SJSA1 (cell line): ENCODE measurements at places on chromosomes 5 and 9.

GRCh38 chr9:69140123-69140735 is 33.8 kb upstream of the TJP2 start:
- DNase-seq, result peak; percentile 6

- no peak for DNase-seq
Observed at GRCh38 chr9:34430843-34431437, 27.4 kb downstream of the FAM219A start.

GRCh38 chr5:135322271-135322670 is 76.8 kb downstream of the MACROH2A1 start:
- DNase-seq, result no peak

DNA sequence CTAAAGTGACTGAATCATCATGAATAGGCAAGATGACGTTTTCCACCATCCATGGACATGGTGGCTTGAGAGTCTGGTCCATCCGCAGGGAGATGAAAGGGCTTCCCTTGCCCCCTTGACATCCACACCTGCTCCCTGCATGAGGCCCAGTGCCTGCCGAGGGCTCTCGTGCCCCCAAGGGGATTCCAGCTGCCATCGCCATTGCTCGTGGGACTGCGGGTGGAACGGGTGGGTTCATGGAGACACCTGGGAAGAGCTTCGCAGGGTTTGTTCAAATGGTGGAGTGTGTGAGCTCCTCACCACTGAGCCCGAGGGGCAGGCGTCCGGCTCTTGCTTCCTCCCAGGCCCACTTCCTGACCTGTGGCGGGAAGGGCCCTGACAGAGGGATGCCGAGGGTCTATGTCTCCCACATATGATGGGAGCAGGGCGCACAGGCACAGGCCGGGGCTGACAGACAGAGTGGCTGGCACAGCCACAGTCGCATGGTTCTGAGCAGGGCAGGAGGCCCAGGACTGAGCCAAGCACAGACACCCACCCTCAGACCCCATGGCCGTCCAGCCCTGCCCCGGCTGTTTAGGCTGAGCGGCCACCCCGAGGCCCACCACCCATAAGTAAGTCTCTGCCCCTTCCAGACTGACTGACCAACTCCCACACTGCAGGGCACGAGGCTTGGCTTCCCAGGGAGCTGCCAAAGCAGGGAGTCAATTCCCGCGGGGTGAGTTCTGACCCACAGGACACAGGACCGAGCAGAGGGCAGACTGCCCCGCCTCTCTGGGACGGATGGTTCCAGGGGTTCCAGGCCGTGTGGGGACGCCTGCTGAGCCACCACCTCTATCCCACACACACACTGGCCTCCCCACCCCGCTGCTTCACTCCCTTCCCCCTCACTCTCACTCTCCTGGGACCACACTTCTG is 70.0 kb upstream of the PPP1R26 start:
- DNase-seq, result no peak

DNA sequence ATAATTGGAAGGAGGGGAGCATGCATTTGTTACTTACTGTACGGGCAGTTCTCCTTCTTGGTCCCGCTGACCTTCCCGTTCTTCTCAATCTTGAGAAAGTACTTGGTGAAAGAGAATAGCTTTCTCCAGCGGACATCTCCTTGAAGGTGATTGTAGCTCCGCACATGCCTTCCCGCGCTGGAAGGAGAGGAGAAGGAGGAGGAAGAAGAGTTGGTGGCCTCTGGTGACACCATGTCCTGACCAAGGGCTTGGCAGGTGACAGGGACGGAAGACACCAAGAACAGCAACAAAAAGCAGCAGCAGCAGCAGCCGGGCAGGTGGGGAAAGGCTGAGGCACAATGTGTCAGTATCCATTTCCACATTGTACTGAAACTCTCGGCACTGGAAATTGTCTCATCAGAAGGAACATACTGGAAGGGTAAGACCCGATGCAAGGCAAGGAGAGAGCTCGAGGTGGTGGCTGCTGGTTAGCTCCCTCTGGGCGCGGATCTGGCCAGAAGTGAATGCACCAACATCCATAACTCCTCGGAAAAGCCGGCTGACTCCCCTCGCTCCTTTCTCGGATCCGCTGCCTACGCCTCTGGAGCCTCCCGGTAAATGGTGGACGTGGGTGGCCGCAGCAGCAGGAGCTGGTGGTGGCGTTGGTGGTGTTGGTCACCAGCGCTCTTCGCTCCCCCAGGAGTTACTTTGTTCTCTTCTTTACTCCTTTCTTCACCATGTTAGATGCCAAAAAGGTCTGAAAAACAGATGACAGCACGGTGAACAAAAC is 715 bp downstream of the FGF10 start:
- DNase-seq, result peak; percentile 15

GRCh38 chr9:97386733-97387503 is 25.0 kb upstream of the TDRD7 start:
- peak; percentile 61 for DNase-seq

DNA sequence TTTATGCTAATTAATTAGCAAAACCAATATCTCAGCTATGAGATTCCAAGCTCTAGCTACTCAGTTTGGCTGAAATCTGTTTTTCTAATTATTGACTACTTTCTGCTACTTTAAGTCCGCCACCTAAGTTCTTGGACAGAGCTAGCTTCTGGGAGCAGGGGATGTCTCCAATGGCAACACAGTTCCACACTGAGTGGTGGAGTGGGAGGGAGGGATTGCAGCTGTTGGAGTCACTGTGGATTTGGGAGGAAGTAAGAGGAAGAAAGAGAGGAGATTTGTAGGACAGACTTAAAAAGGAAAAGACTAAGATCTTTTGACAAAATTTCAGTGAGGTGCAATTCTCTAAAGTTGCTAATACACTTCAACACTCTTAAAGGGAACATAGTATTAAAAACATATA is 450.8 kb downstream of the NFIB start:
- no peak for DNase-seq

- DNase-seq, result no peak
Observed at GRCh38 chr5:175837171-175837699, 34.1 kb upstream of the CPLX2 start.

DNA sequence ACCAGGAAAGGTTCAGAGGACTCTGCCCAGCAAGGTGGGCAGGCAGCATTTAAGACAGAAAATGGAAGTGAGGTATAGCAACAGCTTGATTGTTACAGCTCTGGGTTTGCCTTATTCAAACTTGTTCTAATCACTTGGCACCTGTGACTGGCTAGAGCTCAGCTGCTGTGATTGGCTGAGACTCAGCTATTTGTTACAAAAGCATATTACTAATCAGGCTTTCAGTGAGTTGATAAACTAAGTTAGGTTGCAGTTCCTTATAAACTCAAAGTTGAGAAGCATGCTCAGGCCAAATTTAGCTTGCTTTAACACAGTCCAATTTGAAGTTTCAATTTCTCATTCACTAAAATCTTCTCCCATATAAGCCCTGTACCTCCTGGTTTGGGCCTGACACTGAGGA is 56.3 kb downstream of the GDA start:
- DNase-seq, result no peak

GRCh38 chr5:158127536-158127935 is 268.6 kb upstream of the CLINT1 start:
- DNase-seq, result no peak

- DNase-seq, result no peak
Observed at GRCh38 chr9:89935115-89935514, 330.3 kb downstream of the GADD45G start.
